NCI-H1048 (cell line): ENCODE measurements at places on chromosomes 16 and 17.

DNA sequence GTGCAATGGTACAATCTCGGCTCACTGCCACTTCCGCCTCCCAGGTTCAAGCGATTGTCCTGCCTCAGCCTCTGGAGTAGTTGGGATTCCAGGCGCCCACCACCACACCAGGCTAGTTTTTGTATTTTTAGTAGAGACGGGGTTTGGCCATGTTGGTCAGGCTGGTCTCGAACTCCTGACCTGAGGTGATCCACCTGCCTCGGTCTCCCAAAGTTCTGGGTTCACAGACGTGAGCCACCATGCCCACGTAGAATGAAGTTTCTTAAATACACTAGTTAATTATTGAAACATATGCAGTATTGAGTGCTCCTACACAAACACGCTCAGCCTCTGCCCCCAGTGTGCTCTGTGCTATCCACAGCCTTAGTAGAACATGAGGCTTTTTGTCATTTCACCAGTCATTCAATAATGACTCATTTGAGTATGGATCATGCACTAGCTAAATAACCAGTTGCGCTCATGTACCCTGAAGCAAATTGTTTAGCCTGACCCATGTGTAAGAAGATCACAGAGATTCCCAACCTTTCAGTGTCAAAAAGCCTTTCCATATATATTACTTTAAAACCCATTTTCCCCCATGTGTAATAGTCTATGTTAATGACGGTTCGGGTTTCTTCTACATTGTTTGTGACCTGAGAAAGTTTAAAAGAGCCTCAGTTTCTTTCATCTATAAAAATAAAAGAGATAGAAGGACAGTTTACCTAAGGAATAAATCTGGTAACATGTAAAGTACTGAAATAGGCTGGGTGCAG is 49.7 kb downstream of the TUBD1 start:
- no peak for DNase-seq

GRCh38 chr16:27228621-27229501 is 25.5 kb downstream of the KDM8 start:
- no peak for DNase-seq

GRCh38 chr17:13484020-13484419 is 117.7 kb downstream of the HS3ST3A1 start:
- DNase-seq, result no peak

DNA sequence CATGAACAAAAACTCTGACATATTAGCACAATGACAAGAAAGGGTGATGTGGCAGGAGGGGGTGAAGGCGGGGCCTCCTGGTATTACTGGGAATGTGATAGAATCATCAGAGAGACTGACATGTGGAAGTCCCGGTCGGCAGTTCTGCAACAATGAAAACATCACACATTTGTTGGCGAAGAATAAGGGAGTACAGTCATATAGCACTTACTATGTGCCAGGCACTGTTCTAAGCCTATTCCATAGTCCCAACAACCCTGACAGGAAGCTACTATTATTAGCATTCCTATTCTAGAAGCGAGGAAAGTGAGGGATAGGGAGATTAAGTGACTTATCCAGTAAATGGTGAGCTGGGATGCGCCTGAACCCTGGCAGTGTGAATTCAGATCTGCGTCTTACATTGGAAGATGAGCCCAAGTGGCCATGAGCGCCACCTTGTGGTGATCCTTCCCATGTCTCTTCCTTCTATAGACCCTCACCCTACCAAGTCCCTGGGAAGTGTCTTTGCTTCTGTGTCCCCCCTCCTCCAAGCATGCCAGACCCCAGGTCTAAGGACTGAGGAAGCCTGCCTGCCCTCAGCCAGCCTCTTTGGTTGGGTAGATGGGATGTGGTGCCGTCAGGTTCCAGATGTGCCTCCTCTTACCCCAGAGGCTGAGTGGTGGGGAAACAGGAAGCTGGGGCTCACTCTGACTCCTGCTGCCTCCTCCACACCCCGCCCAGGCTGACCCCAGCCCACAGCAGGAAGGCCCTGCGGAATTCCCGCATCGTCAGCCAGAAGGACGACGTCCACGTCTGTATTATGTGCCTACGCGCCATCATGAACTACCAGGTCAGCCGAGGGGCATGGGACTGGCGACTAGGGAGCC is 14.0 kb downstream of the FMNL1 start:
- peak; percentile 20 for DNase-seq

- DNase-seq, result no peak
Measured at GRCh38 chr16:88086571-88087516, 135.6 kb downstream of the BANP start.

DNA sequence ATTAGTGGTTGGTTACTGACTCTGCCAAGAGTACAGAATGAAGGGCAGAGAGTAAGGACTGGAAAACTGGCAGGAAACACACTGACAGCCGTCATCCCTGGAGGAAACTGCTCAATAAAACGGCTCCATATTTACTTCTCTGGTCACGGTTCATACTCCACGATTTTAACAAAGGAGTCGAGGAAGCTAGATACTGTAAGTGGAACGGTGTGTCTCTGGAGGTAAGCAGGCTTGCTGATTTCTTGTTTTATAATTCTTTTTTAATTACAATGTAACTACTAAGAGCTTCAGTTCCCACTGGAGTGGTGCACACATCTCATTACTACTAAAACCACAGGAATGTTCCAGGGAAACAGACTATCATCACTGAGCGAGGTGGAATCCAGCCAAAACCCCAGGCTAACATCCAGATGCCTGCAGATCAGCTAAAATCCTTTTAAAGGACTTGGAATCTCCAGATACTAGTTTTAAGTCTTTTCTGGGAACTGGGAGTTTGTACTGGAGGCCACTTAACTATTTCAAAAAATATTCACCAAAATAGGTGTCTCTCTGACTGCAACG is 17.8 kb downstream of the SERPINF1 start:
- no peak for DNase-seq

- no peak for DNase-seq
Measured at GRCh38 chr17:48892940-48893645, 506 bp downstream of the ATP5MC1 start.

GRCh38 chr17:61135782-61136181 is 263.9 kb upstream of the TBX2 start:
- no peak for DNase-seq

GRCh38 chr16:55044201-55044975 is 113.7 kb downstream of the IRX5 start:
- DNase-seq, result no peak

DNA sequence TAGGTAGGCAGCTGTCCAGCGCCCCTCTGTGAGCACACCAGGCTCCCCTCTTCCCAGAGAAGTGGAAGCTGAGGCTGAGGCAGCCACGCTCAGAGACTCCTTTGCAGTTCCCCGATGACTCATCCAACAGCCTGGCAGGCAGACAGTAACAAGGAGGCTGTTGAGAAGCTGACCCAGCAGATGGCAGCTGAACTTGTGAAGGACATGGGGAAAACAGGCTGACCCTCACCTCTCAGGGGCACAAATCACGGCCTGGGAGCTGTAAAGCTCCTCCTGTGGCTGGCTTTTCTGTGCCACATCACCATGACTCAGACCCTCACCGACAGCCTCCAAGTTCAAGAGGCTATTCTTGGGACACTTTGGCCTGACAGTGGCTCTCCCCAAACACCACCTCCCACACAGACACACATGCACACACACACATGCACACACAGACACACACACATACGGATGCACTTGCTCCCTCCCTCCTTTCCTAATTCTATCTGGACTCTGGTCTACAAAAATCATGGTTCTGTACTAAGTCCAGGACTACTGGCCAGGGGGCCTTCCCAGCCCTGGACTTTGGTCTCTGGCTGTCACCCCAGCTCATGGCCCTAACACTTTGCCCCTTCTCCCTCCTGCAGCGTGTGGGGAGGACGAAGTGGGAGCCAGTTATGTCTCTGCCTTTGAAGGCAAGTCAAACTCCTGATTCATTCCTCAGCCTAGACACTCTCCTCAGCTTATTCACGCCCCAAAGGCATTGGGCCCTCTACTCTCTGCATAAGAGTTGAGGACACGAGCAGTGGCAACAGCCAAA is 23.2 kb downstream of the MAP3K14 start:
- no peak for DNase-seq

GRCh38 chr16:67150047-67150832 is 558 bp downstream of the B3GNT9 start:
- no peak for DNase-seq

GRCh38 chr16:86071611-86072240 is 172.8 kb downstream of the IRF8 start:
- DNase-seq, result no peak

DNA sequence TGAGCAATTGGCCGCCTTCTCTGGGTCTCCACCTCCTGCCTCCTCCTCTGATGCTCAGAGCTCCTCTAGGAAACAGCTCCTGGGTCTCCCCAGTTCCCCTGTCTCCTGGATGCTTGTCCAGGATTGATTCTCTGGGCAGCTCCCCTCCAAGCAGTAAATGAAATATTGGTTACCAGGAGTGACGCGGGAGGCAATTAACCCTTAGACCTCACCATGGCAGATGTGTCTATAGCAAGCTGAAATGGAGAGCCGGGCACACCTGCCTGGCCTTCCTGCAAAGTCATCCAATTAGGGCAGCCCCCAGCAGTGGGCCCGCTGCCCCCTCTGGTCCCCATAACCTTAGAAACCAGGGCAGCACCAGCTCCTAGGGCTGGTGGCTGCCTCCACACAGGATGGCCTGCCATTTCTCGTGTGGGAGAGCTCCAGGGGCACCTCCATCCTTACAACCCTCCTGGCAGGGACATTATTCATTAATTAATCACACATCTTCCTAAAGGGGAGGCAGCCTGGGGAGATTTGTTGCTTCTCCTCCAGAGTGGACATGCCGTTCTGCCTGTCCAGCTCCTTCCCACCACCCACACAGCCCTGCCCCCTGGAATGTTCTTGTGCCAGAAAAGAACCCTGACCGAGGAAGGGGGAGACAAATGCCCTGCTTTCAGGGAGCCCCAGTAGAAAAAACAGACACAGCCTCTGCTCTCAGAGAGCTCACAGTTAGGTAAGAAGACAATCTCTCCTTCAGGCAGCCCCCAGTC is 8.3 kb upstream of the KIF18B start:
- DNase-seq, result no peak

- no peak for DNase-seq
Measured at GRCh38 chr17:31413874-31414549, 22.5 kb downstream of the RAB11FIP4 start.

DNA sequence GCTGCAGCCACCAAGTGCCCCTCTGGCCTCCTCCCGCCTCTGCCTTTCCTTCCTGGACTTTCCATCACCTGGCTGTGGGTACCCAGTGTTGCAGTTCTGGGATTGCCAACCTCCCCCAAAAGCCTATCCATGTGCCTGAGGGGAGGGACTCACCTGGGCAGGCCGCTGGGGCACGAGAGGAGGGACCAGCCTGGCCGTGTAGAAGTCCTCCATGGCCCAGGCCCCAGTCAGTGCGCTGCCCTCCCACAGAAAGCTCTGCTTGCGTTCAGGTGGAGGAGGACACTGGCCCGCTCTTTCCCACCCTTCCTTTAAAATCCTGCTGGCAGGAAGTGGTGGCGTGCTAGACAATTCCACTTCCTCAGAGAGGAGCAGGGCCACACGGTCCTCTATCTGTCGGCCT is 14.2 kb downstream of the SLX4 start:
- no peak for DNase-seq

- DNase-seq, result no peak
Measured at GRCh38 chr17:43574896-43575525, 28.9 kb upstream of the ETV4 start.

DNA sequence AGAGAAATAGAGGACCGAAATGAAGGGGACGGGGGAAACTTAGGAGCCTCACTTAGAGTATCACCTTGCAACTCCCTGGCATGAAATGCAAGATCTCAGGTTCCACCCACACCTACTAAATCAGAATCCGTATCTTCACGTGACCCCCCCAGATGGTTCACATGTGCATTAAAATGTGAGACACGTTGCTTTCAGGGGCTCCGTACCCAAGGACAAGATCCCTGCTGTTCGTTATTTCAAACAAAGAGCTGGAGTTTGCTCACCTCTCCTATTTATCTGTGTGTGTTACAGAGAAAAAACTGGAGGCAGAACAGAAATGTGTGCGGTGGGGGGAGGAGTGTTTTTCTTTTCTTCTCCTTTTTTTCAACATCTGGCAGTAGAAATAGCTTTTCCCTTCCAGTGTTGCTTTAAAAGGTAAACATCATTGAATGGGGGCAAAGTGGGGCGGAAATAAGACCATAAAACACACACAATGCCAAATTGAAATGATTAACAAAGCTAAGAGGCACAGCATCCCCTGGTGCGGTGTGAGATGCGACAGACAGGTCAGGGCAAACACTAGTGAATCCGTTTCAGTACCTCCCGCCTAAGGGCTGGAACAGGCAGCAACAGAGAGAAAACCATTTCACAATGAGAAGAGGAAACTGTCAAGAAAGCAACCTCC is 145.4 kb downstream of the SOX9 start:
- no peak for DNase-seq

DNA sequence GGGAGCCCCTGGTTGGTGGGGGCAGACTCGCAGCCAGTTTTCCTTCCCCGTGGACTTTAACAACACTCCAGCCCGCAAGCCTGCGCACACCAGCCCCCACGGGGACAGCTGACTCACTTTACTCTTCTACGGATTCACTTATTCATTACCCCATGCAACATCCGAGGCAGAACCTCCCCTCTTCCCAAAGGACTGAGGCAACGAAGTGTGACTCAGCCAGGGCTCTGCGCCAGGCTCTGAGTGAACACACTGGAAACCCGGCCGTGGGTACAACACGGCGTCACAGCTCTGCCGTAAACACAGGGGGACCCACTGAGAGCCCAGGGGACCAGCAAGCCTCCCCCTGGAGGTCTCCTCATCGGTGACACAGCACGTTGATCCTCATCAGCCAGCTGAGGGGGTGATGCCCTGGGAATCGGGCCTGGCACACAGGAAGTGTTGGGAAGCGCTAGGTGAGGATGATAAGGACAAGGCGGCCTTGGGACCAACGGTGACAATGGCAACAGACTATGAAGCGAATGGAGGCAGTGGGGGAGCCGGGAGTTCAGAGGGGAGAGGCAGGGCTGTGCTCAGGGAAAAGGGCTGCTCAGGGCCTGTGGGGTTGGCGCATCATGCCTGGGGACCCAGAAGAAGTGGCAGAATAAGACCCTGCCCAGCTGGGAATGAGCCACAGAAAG is 14.6 kb downstream of the COTL1 start:
- DNase-seq, result no peak

GRCh38 chr16:6258056-6258455 is 1074.6 kb upstream of the RBFOX1 start:
- DNase-seq, result no peak

GRCh38 chr16:3274490-3274889 is 8.8 kb upstream of the ZNF263 start:
- no peak for DNase-seq

GRCh38 chr17:62722625-62723024 is 85.5 kb downstream of the MARCHF10 start:
- no peak for DNase-seq

- no peak for DNase-seq
Measured at GRCh38 chr17:17512866-17513265, 16.7 kb upstream of the RASD1 start.

- no peak for DNase-seq
Measured at GRCh38 chr17:60154616-60155426, 5.0 kb downstream of the CA4 start.

GRCh38 chr16:11494029-11494428 is 92.7 kb downstream of the LITAF start:
- no peak for DNase-seq

GRCh38 chr17:74241431-74241830 is 28.1 kb downstream of the TTYH2 start:
- no peak for DNase-seq

- no peak for DNase-seq
Measured at GRCh38 chr17:35373984-35374765, 754 bp upstream of the SLFN11 start.

GRCh38 chr16:74257061-74257460 is 39.6 kb upstream of the PSMD7 start:
- DNase-seq, result no peak
